Adrenal gland (tissue), 19 donors: ENCODE measurements at places on chromosomes 5 and 9. TPM values are rescaled to one million over a fixed set of nuclear protein-coding genes. Genes with fewer than 3 reads are reported as not detected.

GRCh38 chr5:113122053-113122452 is 145.5 kb downstream of the DCP2 start:
- no peak overlapping the region for H3K27ac ChIP-seq
- H3K27me3 ChIP-seq = no peaks in the 10 kb centered on the region
- H3K4me3 ChIP-seq = no peak overlapping the region
- no peak for DNase-seq
- H3K4me1 ChIP-seq = no peaks in the 10 kb centered on the region
- no peaks in the 10 kb centered on the region for H3K36me3 ChIP-seq

Gene NR6A1
- polyA plus RNA-seq = 1.1 TPM

DNA sequence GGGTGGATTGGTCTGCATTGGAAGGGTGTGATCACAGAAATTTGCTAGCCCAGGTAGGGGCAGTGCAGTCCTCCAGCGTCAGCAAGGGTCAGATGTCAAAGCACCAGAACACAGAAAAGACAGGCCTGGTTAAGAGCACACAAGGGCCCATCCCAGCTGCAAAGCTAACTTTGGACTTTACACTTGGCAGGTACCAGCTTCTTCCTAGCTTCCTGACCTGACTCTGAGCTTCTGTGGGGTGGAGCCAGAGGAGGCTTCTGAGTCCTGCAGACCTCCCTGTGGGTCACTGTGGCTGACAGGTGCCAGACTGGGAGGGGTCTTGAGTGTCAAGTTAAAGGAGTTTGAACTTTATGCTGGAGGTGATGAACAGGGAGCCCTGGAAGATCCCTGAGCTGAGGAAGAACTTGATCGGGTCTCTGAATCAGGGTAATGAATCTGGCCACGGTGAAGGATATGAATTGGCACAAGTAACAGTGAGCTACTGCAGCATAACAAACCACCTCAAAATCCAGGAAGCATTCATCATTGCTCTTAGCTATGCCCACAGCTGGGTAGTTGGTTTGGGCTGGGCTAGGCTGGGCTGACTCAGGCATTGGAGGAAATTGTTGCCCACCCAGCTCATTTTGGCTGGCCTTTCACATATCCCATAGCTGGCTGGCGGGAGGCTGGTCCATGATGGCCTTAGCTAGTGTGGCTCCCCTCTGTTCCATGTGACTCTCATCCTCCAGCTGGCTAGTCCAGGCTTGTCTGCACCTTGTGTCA is 63.4 kb downstream of the BARX1 start:
- H3K27me3 ChIP-seq = no peaks in the 10 kb centered on the region
- DNase-seq = no peak
- H3K27ac ChIP-seq = no peak overlapping the region
- H3K4me3 ChIP-seq = no peak overlapping the region

GRCh38 chr9:137095664-137096517 is 9.1 kb downstream of the MAN1B1 start:
- H3K4me1 ChIP-seq = no peaks in the 10 kb centered on the region
- no peaks in the 10 kb centered on the region for H3K27me3 ChIP-seq
- peaks cover 49% of the 10 kb centered on the region for H3K36me3 ChIP-seq
- no peak overlapping the region for H3K27ac ChIP-seq

DNA sequence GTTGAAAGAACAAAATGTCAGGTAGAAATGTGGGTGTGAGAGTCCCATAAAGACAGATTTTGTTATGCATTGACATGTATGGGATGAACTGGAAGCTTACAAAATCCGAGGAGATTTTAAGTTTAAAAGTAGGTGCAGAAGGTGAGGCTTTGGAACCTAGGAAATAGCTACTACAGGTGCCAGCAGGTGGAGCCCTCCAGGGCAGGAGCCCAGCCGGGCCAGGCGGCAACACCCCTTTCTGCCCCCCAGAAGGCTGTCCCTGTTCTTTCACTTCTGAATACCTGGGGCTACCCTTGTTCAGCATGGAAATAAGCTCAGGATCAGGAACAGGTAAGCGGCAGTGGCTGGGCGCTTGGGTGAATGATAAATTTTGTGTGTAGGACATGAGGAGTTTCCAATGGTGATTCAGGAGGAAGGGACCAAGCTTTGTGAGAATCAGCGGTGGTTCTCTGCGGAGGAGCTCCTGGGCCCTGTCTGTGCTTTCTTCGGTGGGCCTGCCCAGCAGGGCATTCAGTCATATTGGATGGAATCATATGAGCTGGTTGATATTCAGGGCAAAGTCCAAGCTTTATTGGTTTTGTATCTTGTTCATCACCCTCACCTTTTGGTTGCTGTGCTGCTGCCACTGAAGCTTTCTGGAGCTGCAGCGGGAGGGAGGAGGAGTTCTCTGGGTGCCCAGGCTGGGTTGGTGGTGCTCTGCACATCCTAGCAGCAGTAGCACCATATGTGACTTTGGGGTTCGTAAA is 12.3 kb downstream of the PCBD2 start:
- no peak overlapping the region for H3K27ac ChIP-seq
- H3K4me3 ChIP-seq = no peak overlapping the region
- H3K36me3 ChIP-seq = no peaks in the 10 kb centered on the region
- H3K4me1 ChIP-seq = no peaks in the 10 kb centered on the region
- H3K27me3 ChIP-seq = no peaks in the 10 kb centered on the region

GRCh38 chr5:88830567-88830966 is 52.4 kb downstream of the MEF2C start:
- peak overlapping the region; percentile 1 for H3K27ac ChIP-seq
- H3K4me3 ChIP-seq = no peak overlapping the region
- H3K36me3 ChIP-seq = no peaks in the 10 kb centered on the region
- H3K4me1 ChIP-seq = peaks cover 89% of the 10 kb centered on the region
- no peaks in the 10 kb centered on the region for H3K27me3 ChIP-seq

Gene TXNDC15
- 82.7 TPM for polyA plus RNA-seq

DNA sequence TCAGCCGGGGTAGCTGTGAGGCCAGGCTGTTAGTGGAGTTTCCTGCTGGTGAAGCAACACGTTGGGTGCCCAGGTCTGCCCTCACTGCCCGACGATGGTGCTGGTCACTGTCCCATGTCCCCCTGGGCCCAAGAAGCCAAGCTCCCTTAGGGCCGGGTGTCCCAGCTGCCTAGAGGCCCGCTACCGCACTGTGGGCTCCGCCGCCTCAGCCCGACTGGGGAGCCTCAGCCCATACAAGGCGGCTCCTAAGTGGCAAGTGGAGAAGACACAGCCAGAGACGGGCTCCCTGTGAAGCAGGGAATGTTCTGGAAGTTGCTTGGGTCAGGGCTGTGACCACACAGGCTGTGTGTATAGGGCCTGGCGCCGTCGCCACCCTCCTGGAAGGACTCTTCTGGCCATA is 96.9 kb downstream of the RXRA start:
- peaks cover 29% of the 10 kb centered on the region for H3K4me1 ChIP-seq
- peak overlapping the region; percentile 64 for H3K27ac ChIP-seq
- no peak overlapping the region for H3K4me3 ChIP-seq
- no peak for DNase-seq

DNA sequence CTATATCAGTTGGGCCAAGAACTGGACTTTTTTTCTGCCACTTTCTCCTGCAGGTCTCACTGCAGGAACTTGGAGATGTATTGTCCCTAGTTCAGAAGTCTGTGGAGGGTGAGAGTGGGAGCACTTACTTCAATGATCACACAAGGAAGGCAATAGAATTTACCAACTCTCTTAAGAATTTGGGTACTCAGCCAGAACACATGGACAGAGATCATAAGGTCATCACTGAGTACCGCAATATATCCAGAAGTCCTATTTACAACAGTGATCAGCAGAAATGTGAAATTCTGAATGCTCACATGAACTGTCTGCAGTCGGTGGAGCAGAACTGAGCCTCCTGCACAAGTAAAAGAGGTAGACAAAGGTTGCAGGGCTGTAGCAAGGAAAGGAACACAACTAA is 101.0 kb downstream of the FAM114A2 start:
- H3K4me1 ChIP-seq = no peaks in the 10 kb centered on the region
- DNase-seq = no peak
- no peaks in the 10 kb centered on the region for H3K27me3 ChIP-seq
- H3K4me3 ChIP-seq = no peak overlapping the region

DNA sequence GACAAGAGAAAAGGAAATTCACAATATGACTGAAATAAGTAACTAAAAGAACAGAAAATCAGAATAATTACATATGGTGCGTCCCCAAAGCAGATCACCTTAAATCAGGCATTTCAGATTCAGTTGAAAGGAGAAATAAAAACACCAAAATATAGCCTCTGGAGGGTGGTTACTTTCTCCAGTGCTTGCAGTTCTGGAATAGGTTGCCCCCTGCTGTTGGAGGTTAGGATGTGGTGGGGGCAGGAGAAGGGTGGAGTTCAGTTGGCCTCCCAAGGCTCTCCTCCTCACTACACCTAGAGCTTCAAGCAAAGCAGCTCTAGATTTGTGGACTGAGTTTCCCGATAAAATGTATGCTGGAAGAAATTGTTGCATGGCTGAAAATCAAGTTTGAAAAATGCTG is 338.2 kb upstream of the TLE4 start:
- no peak for DNase-seq
- no peak overlapping the region for H3K27ac ChIP-seq
- H3K4me1 ChIP-seq = no peaks in the 10 kb centered on the region
- no peaks in the 10 kb centered on the region for H3K36me3 ChIP-seq
- no peaks in the 10 kb centered on the region for H3K27me3 ChIP-seq

- H3K4me3 ChIP-seq = no peak overlapping the region
- DNase-seq = no peak
- no peaks in the 10 kb centered on the region for H3K27me3 ChIP-seq
- H3K36me3 ChIP-seq = no peaks in the 10 kb centered on the region
- H3K27ac ChIP-seq = no peak overlapping the region
Observed at GRCh38 chr9:135512241-135512603, 9.0 kb upstream of the LCN1 start.
